T-helper 9 cell (primary cell): ENCODE measurements at places on chromosomes 11 and 22.
A peak's percentile ranks its signal among the peaks of the same experiment; 100 is the strongest.

DNA sequence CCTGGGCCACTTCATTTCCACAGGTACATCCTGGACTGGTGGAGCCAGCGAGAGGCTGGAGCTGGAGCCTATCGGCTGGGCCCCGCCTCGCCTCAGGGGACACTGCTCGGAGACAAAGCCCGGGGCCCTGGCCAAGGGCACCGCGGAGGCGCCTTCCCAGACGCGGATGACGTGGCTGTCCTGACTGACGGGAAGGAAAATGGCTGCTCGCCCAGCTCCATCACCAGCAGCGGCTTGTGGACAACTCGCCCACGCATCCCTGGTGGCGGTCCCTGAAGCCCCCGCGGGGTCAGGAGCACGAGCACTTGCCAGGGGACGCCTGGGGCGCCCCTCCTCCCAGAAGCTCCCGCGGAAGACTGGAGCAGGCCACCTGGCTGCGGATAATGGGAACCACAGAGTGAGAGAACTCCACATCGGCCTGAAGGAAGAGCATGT is 49.6 kb downstream of the CECR2 start:
- no peak for DNase-seq

GRCh38 chr11:129282634-129283033 is 90.5 kb upstream of the ARHGAP32 start:
- no peak for DNase-seq

GRCh38 chr11:109853156-109853776 is 239.9 kb upstream of the ZC3H12C start:
- no peak for DNase-seq

- no peak for DNase-seq
These were observed 31.6 kb upstream of the CRYBB3 start for GRCh38 chr22:25167834-25168601.

DNA sequence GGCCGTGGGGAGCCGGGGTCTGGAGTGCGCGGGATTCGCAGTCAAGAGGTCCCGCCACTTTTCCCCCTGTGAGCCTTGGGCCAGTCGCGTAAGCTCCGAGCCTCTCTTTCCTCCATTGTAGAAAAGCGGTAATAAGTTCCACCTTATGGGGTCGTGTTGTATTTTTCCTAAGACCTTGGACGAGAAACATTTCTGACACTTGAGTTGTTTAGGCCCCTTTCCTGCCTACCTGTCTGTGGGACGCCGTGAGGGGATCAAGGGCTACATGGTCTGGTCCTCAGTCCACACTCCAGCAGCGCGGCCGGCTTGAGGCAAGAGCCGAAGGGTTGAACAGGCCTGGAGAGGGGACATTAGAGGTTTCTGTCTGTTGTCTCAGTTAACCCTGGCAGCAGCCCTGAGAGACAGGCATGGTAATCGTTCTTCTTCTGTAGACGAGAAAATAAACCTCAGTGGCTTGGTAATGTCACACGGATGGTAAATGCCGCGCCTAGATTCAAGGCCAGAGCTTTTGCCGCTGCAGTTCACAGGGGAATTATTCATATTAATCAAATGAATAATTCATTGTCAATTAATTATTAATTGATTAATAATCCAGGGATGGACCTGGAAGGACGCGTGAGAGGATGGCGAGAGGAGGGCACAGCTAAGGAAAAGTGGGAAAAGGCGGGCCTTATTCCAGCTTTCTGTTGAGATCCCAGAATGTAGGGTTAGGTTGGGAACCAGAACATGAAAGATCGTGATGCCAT is 545 bp downstream of the FEN1 start:
- DNase-seq, result no peak

GRCh38 chr22:28379075-28379779 is 300.4 kb downstream of the TTC28 start:
- DNase-seq, result no peak

DNA sequence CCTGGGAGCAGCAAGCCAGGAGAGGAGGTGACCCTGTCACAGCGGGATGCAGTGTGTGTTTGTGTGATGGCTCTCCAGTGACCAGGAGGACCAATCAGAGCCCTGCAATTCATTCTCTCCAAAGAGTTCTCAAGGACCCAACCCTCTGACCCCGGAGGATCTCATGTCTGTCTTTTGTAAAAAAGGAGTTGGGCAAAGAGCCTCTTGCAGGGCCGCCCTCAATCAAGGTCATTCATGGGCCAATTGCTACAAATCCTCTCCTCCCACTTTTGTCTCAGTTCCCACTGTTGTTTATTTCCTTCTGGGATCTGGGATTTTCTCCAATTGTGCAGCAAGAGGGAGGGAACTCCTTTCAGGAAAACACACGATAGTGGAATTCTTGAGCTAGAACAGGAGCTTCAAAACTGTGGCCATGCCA is 4.0 kb downstream of the TECTA start:
- no peak for DNase-seq

DNA sequence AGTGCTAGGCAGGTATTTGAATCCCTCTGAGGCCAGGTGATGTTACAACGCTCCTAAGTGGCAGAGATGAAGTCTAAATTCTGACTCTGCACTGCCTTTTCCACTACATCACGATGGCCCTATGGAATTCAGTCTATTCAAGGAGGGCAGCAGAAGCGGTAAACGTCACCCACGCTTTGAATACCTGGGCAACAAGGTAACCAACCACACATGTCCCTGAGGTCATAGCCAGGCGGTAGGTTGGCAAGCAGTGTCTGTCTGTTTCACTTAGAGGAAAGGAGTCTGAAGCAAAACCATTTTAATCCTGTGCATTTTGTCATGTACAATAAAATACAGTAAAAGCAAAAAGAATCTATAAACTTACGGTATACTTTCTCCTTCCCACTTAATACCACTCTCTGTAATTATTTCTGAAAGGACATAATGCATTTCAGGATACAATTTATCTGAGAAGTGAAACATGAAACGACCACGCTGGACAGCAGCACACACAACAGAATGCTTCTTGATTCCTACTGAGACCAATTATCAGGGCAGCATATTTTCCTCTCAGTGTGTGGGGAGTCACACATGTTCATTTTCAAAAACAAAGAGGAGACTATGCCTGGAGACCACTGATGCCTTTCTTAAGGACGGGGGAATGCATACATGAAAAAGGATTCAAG is 51.3 kb downstream of the PRDM10 start:
- no peak for DNase-seq

DNA sequence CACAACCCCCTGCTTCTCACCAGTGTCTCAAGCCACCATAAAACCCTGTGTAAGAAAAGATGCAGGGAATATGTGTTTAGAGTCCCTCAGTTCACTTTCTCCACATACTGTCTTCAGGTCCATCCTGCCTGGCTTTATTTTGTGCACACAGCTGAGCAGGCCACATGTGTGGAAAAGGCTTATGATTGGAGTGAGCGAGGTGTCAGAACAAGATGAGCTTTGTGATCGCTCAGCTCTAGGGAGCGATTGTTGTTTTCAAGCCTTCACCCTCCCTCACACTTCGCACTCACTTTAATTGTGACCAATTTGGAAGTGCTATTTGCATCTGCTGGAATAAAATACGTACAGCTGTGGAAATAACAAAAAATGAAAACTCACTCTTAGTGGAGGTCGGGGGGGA is 931.1 kb upstream of the TENM4 start:
- DNase-seq, result no peak

- no peak for DNase-seq
These were observed 19.8 kb upstream of the OOSP1 start for GRCh38 chr11:59918480-59918879.

DNA sequence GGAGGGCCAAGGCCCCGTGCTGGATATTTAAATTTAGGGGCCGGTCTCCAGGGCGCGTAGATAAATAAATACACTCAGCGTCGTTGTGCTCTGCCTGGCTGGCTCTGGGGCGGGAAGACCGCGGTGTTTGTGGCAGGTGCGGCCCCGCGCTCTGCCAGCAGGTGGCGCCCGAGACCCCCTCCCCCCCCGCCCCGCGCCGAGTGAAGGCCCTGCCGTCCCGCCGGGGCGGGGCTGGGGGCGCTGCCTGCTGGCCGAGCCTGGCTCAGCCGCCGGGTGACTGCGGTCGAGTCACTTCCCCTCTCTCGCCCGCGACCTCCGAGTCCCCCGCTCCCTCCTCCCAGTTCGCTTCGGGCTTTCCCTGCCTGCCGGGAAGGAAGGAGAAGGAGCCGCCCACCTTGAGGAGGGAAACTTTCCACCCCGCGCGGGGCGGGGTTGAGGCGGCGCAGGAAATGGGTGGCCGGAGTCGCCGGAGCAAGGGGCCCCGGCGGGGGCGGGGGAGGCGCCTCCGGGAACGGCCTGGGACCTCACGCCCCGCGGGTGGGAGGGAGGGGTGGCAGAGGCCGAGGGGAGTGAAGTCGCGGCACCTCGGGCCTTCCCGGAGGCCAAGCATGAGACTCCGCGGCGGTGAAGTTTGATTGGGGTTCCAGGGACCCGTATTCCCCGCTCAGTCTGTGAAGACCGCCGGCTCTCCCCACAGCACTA is 1.6 kb upstream of the EHBP1L1 start:
- peak; percentile 80 for DNase-seq

- no peak for DNase-seq
These were observed 350.2 kb downstream of the LARGE1 start for GRCh38 chr22:33570110-33570509.

DNA sequence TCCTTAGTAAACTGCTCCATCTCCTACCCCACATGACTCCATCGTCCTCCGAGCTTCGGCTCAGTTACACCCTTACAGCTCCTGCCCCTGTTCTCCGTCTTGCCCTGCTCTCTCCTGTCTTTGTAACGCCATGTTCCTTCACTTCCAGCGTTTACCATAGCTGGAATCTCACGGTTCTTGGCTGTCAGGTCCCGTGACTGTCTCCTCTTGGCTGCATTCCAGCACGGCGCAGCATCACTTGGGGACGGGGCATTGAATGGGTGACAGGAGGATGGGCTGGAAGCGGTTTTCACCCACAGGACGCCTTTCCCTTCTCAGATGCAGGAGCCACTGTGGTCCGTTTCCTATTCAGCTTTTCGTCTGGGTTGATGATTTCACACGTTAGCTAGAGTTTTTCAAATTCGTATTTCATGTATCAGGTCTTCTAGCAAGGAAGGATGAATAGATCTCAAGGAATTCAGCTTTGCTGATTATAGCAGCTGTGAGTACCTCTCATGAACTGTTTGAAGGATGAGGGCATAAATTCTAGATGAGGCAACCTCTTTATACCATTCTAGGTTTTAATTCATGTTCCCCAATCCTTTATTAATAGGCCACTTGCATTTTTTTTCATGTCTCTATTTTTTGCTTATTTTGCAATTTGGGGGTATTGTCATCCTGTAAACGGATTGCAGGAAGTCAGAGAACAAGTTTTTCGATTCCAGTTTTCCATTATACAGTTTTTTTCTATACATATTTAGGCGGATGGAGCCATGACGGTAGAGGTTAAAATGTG is 29.1 kb downstream of the ZBED4 start:
- no peak for DNase-seq

GRCh38 chr11:71496421-71496820 is 30.6 kb upstream of the KRTAP5-7 start:
- DNase-seq, result no peak

DNA sequence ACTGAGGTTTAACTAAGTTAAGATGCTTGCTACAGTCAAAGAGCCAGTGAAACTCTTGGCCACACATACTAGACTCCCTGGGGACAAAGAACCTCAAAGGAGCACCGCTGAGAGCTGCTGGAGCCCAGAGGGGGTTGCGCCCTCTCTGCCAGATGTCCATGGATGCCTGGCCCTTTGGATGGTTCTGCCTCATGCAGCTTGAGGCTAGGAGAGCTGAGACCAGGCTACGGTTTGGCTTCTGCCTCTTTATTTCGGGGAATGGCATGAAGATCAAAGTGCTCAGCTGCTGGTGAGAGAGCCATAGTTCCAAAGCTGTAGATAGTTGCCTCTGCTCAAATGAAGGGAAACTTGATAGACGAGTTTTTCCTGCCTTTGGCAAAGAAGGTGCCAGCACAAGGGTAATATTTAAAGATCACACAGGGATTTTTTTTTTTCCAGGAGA is 43.0 kb downstream of the RASSF10 start:
- no peak for DNase-seq
